ENCODE measurements at places on chromosomes 7 and 10. TPM values are rescaled to one million over a fixed set of nuclear protein-coding genes. Genes with fewer than 3 reads are reported as not detected.

DNA sequence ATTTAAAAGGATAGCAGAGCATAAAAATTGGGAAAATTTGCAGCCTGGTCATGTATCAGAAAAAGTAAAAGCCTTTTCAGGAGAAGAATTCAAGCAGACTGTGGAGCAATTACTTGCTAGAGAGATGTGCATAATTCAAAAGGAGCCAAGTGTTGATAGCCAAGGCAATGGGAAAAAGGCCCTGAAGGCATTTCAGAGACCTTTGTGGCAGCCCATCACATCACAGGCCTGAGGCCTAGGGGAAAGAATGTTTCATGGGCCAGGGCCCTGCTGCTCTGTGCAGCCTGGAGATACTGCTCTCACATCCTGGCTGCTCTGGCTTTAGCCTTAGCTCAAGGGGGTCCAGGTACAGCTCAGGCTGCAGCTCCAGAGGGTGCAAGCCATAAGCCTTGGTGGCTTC lies 152.9 kb downstream of the MAGI2 start:
- DNase-seq: no peak

DNA sequence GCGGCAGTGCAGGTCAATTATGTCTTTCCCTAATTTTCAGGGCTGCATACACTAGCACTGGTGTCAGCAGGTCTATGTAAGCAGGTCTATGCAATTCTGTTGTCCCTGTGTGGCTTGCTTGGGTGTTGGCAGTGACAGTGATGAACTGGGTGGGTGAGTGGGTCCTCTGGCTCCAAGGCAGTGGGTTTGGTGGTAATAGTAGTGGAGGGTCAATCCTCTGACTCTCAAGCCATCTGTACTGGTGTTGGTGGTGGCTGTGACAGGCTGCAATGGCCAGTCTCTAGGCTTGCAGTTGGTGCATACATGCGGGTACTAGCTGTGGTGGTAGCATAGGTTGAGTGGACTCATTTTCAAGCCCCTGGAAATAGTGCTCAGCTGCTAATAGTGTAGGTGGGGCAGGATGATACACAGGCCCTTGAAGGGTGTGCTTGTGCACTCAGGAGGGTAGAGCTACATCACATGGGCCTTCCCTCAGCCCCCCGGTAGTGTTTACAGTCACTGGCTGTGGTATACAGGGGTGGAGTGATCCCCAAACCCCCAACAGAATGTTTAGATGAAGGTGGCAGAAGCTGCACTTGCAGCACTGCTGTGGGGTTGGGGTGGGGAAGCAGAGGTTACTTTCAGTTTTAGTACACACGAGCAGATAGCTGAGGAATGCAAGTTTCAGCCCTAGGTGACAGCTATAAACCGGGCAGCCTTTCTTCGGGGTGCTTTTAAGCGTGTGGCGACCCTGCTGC lies 331.3 kb downstream of the PCDH15 start:
- no peak for DNase-seq

- DNase-seq: no peak
These were observed 46.3 kb downstream of the LRMDA start for GRCh38 chr10:75477680-75478079.

GRCh38 chr10:23031318-23031717 lies 64.1 kb upstream of the MSRB2 start:
- DNase-seq: peak; percentile 44

DNA sequence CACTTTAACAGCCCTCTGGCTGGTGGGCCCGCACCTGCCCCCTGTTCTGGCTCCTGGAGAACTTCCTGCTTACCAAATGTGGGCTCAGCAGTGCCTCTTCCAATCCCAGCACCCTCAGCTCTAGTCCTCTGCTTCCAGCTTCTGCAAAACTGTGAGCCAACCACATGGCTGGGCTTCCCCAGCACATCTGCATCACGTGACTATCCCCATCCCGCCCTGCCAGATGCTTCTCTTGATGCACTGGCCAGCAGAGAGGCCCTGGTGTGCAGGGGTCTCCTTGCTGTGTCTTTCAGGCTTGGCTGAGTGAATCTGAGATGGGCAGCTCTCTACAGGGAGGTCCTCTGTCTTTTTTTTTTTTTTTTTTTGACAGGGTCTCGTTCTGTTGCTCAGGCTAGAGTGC lies 43.8 kb upstream of the DMBT1 start:
- DNase-seq: no peak

GRCh38 chr10:34524369-34525091 lies 290.6 kb downstream of the PARD3 start:
- DNase-seq: no peak

- DNase-seq: no peak
These were observed 10.6 kb downstream of the SLC25A16 start for GRCh38 chr10:68516766-68517165.

DNA sequence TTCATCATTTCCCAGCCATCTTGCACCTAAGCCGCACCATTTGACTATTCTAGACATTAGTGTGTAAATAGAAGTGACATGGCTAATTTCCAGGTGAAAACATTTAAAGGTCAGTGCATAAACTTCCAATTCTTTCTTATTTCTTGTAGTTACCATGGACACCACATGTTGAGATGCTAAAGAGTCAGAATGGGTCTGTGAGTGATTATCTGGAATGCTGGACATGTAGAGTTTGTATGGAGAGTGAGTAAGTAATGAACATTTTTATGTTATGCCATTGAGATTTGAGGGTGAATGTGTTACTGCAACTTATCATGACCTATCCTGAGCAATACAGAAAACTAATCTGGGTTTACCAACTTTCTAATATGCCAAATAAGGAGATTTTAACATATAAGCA lies 60.4 kb downstream of the MEOX2 start:
- no peak for DNase-seq

DNA sequence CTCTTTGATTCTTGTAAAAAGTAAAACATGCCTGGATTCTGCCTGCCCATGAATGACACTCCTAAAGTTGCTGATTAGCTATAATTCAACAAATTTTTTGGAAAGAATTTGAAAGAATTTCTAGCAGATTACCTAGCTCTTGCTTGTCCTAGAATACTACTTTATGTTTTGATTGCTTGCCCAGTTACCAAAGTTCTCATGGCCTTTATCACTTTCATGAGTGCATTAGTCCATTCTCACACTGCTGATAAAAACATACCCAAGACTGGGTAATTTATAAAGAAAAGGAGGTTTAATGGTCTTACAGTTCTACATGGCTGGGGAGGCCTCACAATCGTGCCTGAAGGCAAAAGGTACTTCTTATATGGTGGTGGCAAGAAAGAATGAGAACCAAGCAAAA lies 1137.3 kb downstream of the SORCS1 start:
- DNase-seq: no peak

DNA sequence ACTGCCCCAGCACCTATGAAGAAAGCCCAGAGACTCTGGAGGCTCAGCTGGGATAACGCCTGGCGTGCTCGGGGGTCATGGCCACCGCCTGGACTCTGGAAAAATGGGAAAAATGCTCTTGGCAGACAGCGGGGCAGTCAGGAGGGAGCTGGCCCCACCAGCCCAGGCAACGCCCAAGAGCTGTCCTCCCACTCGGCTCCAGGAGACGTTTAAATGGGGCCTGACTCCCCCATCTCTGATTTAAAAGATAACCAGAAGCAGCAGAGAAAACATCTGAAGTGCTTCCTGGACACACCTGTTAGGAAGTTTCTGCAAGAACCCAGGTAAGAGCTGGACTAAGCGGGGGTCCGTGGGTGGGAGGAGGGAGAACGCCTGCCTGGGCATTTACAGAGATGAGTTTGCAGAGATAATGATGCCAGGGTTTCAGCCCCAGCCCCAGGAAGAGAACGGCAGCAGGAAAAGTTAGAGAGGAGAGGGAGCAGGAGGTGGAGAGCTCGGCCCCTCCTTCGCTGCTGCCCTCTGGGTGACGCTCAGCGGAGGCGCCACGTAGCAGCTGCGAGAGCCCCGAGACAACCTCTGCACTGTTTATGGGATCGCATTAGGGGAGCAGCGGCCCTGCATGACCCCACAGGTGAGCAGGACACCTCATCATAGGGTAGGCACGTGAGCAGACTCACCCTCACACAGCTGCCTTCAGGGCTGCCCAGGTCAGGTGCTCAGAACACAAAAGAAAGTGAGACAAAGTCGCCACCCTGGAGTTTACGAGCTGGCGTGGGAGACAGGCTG lies 83.5 kb upstream of the INSIG1 start:
- DNase-seq: no peak

- peak; percentile 41 for DNase-seq
These were observed 248.9 kb upstream of the LRRN3 start for GRCh38 chr7:110841840-110842545.

DNA sequence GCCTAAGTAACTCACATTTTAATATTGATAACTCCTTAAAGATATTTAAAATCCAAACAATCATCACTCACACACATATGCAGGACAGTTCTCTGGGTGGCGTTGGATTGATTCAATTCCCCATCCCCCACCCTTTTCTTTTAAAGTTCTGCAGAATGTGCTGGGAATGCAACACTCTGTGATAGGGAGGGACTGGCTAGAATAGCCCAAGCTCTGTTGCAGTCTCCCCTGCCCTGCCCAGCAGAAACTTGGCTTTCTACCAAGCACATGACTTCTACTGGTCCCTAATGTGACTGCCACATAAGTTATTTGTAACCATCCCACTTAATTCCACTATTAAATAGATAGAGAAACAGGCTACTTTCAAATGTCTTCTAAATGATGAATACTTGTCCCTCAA lies 55.2 kb downstream of the TWIST1 start:
- DNase-seq: no peak

DNA sequence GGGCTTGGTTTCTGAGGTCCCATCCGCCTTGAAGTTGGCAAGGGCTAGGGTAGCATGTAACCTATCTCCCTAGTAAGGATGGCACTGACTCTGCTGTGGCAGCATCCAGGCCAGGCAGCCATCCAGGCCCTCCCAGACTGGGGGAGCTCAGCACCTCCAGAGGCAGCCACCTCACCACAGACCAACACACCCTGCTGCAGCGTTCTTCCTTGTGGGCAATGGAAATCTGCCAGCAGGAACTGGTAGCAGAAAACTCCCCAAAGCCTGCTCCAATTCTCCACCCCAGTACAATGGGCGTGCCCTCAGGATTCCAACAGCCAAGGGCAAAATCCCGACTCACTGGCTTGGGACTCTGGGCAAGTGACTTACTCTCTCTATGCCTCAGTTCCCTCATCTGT lies 27.5 kb downstream of the DLG5 start:
- no peak for DNase-seq

DNA sequence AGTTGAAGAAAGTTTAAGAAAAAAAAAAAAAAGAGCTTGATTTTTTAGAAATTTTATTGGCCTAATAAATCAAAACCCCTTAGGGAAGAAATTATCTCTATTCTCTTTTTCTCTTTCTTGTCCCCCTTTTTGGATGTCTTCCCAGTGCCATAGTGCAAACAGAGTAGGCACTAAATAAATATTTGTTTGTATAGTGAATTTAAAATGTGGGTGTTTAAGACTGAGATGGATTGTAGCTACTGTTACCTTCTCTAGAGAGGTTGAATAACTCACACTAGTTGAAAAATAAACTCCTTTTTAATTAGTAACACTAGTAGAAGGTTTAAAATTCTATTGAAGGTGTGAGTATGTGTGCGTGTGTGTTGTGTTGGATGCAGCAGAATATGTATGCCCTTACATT lies 783.8 kb downstream of the NXPH1 start:
- DNase-seq: no peak

DNA sequence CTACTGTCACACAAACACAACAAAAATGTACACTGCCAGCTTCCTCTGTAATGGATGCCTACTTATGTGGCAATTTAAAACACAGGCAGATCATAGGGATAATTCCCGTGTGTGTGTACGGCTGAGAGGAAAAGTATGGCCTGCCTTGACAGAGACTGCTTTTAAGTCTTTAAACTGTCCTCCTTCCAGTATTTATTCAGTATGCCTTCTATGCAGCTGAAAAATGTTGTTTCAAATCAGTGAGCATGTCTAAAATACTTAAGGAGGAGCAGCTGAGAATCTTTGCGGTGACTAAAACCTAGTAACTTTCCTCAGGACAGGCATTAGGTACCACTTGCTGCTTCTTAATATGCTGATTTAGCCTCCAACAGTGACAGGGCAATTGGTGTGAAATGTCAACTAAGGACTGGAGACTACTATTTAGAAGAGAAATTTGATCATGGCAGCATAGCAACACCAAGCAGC lies 126.3 kb downstream of the CACNA2D1 start:
- DNase-seq: no peak

- DNase-seq: no peak
These were observed 147.0 kb downstream of the CDH23 start for GRCh38 chr10:71543608-71544170.

- DNase-seq: no peak
These were observed 5.7 kb downstream of the GRID2IP start for GRCh38 chr7:6545398-6546126.

GRCh38 chr10:47456079-47456785 lies 27.7 kb downstream of the ANXA8 start:
- no peak for DNase-seq

DNA sequence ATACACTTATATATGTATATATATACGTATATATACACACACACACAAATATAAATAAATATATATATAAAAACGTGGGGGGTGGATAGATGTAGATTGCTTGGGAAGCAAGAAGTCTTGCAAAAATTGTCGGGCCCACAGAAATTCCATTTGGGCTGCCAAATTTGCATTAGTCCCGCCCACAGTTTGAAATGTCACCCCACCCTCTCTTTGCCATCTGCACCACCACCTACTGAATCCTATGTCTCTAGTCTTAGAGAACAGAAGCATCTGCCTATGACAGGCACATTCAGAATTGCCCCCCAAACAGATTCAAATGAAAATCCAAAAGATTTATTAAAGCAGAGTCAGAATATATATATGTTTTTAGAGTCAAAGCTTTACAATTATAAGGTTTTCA lies 25.6 kb upstream of the CACNA2D1 start:
- no peak for DNase-seq

GRCh38 chr10:129090618-129091366 lies 376.2 kb upstream of the MGMT start:
- no peak for DNase-seq

The WDR11 gene
- total RNA-seq: 12.3 TPM

The ST8SIA6 gene
- 6.3 TPM for total RNA-seq

The ZCWPW1 gene
- 5.4 TPM for total RNA-seq

The CFAP58 gene
- 2.2 TPM for total RNA-seq

The NIPSNAP2 gene
- 334 TPM for total RNA-seq

The CDH23 gene
- 3.7 TPM for total RNA-seq

The RBM28 gene
- total RNA-seq: 30.3 TPM

The SH2D4B gene
- not detected for total RNA-seq

The ADAMTS14 gene
- 0.16 TPM for total RNA-seq

The ANXA7 gene
- total RNA-seq: 99.4 TPM

The ELMO1 gene
- total RNA-seq: 11.9 TPM

The WEE2 gene
- total RNA-seq: not detected

The ABCB1 gene
- total RNA-seq: 3.2 TPM

The PTPRN2 gene
- 1.2 TPM for total RNA-seq

Data from Right ventricle myocardium superior (tissue), 1 donor.